ENCODE measurements at places on chromosomes 12 and 14. TPM values are rescaled to one million over a fixed set of nuclear protein-coding genes. Genes with fewer than 3 reads are reported as not detected.

GRCh38 chr14:90532826-90533525, 136.1 kb downstream of the CALM1 start:
- DNase-seq: no peak

DNA sequence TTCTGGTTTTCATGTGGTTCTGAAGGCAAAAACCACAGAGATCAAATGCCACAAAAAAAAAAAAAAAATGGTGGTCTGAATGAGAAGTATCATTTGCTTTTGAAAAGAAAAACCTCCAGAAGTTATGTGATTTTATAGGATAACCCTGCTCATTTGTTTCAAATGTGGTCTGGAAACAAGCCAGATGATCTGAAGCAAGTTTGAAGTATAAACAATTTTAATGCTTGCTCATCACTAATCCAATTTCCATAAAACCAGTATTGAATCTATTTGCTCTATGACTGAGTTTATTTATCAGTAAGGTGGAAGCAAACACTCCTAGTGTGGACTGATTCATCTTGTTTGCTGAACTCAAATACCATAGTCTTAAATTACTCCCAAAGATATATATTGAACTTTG, 407.3 kb upstream of the FLRT2 start:
- DNase-seq: no peak

AVPR1A gene
- total RNA-seq: 6.6 TPM

DNA sequence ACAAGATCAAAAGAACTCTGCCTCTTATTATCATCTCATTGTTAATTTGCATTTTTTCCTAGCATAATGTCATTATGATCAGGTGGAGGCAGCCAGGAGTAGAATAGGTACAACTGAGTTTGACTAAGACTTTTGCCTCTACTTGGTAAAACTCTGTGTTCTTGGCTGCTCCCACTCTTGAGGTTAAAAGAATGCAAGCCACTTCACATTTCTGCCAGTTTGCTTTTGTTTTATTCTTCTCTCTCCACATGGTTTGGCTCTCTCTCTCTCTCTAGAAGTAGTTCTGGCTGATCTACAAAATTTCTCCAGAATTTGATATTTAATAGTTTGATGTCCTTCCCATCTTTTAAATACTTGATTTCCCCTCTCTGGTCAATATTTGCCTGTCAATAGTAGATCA, 170.7 kb upstream of the E2F7 start:
- DNase-seq: no peak

EDDM3A gene
- total RNA-seq: not detected

DNA sequence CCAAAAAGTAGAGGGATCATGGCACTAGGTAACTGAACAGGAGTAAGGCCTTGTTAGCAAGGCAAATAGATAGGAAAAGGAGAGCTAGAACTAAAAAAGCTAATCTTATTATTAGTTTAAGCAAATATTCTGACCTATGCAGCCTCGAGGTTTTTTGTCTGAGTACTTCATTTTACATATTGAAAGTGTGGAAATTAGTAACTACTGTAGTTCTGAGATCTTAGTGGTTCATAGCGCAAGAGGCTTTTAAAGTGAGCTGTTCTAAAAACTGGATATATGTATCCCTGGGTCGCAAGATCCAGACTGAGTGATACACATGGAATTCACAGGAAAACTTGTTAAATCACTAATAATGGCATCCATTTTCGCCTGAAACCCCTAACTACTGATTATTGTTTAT, 411.0 kb upstream of the SOX5 start:
- no peak for DNase-seq

GRCh38 chr14:103562179-103562428, 353 bp downstream of the BAG5 start:
- peak; percentile 72 for DNase-seq

GRCh38 chr14:106622200-106622745, 1095.9 kb downstream of the TMEM121 start:
- no peak for DNase-seq

GRCh38 chr12:1319212-1319611, 275.2 kb downstream of the FBXL14 start:
- DNase-seq: no peak
